ENCODE measurements at places on chromosomes 13 and 19.

DNA sequence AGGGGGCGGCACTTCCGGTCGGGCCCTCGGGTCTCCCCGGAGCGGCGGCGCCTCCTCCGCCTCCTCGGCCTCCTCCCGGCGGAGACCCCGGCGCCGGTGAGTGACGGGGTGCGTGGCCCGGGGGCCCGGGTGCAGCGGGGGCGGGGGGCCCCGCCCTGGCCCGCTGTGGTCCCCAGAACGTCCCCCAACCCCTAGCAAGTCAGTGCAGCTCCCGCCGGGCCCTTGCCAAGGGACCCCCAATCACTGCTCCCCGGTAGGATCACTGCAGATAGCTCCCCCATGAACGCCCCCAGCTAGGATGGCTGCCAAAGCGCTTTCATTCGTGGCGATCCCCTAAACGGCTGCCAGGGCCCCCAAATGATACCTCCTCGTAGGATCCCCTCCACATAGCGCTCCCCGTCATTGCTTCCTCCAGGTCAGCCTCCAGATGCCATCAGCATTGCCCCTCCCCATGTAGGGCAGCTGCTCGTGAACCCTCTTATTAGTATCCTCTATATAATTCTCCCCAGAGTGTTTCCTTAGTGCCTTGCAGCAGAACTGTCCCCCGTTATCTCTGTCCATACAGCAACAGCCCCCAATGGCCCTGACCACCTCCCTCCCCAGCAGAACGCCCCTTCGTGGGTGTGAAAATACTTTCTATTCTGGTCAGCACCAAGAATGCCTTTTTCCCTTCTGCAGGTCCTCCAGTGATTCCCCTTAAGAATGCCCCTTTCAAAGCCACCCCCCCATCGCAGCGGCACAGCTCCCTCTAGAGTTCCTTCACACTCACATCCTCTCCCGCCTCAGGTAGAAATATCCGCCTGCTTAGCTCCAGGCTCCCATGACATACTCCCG, at the start of gene ZNF865:
TSS of gene ZNF865 (plus strand) at position 11 of the 834 bp plus-strand sequence. CDS start 7,972 bp downstream, outside the sequence.
- DNase-seq, result peak; percentile 15

- no peak for DNase-seq
These were observed 14.0 kb downstream of the SBNO2 start for GRCh38 chr19:1159864-1160595.

- no peak for DNase-seq
These were observed 82.7 kb downstream of the FOXO1 start for GRCh38 chr13:40583738-40584137.

DNA sequence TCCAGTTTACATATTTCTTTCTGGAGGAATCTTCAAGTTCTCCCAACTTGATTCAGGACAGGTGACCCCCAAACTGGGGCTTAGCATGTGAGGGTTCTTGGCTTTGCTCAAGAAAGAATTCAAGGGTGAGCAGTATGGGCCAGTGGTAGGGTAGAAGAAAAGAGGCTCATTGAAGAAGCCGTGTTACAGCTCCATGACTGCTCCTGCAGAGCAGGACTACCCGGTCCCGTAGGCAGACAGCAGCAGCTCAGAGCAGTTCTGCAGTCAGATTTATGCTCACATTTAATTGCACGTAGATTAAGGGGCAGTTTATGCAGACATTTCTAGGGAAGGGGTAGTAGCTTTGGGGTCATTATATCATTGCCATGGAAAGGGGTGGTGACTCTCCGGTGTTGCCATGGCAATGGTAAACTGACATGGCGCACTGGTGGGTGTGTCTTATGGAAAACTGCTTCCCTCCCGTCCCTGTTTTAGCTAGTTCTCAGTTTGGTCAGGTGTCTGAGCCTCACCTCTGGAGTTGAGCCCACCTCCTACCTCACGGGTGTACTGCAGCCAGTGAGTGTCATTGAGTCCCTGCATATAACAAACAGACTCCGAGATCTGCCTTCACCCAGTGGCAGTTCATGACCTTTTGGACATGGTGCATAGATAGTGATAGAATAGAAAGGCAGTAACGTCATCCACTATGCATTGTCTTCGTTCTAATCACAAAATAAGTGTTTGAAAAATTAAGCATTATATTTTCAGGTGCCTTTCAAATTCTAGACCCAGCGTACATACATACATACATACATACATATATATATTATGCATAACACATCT, 16.0 kb upstream of the ZNF792 start:
- DNase-seq, result no peak

DNA sequence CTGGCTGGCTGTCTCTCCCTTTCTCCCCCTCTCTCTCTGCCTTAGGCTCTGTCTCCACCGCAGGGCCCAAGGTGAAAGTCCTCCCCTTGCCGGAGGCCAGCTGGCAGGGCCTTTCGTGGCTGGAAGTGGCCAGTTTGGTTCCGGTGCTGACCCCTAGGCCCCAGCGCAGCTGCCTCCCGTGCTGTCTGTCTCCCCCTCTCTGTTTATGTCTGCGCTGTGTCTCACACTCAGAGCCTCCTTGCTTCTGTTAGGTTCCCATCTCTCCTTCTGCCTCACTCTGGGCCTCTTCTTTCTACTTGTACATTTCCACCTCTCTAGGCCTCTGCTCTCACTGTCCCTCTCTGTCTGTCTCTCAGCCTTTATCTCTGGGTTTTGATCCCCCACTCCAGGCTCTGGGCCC, 13.1 kb downstream of the CCDC97 start:
- no peak for DNase-seq

- no peak for DNase-seq
These were observed 69.8 kb upstream of the SCEL start for GRCh38 chr13:77465603-77466195.

DNA sequence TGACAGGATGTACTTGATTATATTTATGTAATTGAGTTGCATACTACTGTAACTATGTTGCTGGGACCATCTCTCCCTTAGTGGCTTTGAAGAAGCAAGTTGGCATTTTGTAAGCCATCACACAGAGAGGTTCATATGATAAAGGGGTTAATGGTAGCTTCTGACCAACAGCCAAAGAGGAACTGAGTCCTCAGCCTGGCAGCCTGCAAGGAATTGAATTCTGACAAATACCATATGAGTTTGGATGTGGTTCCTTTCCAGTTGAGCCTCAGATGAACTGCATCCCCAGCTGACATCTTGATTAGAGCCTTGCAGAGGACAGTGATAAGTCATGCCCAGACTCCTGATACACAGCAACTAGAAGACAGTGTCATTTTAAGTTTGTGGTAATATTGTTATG, 8.6 kb upstream of the MYCBP2 start:
- DNase-seq, result no peak

- no peak for DNase-seq
These were observed 35.1 kb upstream of the ZNF808 start for GRCh38 chr19:52492201-52492993.

GRCh38 chr13:46866150-46866549, 30.7 kb downstream of the HTR2A start:
- no peak for DNase-seq

DNA sequence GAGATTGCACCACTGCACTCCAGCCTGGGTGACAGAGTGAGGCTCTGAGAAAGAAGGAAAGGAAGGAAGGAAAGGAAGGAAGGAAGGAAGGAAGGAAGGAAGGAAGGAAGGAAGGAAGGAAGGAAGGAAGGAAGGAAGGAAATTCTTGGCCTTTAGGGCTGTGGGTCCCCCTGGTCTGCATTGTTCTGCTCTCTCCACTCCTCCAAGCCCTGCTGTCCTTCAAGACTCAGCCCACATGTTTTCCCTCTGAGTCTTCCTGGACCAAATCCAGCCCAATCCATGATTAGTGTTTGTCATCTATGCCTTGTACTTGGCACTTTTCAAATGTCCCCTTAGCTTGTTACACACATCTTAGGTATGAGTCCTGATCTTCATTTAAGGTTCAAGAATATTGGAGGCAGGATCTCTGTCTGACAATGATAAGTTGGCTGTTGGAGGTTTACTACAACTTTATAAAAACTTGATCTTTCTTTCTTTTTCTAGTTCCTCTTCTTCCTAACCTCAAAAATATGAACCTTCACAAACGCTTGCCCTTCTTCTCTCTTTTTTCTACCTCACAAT, 48.8 kb upstream of the INTS6 start:
- DNase-seq, result no peak

DNA sequence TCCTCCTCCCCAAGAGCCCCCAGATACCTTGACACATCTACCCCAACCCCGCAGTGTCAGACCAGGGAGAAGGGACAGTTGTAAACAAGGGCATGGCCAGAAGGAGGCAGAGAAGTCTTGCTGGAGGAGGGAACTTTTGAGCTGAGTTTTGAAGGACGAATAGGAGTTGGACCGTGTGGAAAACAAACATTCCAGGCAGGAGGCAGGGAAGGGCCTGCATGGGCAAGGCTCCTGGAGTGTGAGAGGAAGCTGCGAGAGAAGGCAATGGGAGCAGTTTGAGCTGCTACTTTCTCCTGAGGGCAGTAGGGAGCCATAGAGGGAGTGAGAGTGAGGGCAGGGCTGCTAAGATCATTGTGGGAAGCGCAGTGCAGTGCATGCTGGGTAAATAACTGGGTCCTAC, 23.3 kb downstream of the IL12RB1 start:
- no peak for DNase-seq

DNA sequence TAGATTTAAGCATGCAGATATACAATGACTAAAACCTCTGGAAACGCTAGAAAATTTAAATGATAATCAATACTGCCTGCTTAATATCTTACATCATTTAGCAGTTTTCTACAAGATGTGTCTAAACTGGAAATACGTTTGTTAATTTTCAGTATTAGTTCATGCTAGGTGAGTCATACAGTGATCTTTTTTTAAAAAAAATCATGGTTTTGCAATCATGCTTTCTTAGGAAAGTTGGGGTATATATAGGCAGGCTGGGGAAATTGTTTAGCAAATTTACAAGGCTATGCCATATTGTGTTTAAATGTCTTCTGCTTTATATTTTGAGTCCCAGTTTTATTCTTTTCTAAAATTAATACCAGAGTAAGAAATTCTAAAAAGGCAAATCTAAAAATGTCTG, 245.4 kb upstream of the SPRY2 start:
- no peak for DNase-seq

DNA sequence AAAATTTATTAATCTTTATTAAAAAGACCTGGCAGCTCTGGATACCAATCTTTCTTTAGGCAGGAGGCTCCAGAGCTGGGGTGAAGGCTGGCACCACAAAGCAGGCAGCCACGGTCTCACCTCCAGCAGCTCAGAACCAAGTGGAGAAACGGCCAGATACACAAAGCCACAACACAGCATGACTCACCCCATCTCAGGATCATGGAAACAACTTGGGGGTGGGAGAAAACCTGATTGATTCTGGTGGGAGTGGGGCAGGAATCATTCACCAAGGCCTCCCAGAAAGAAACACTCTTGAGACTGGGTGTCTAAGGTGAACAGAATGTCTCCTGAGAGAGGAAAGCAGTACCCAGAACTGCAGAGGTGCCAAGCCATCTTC, 64.2 kb downstream of the CRYL1 start:
- DNase-seq, result no peak

GRCh38 chr13:28854657-28855056, 34.5 kb downstream of the MTUS2 start:
- no peak for DNase-seq

GRCh38 chr19:47445527-47445926, 26.2 kb downstream of the SLC8A2 start:
- DNase-seq, result no peak

- peak; percentile 56 for DNase-seq
These were observed 17.9 kb upstream of the CSNK1A1L start for GRCh38 chr13:37123337-37123736.

DNA sequence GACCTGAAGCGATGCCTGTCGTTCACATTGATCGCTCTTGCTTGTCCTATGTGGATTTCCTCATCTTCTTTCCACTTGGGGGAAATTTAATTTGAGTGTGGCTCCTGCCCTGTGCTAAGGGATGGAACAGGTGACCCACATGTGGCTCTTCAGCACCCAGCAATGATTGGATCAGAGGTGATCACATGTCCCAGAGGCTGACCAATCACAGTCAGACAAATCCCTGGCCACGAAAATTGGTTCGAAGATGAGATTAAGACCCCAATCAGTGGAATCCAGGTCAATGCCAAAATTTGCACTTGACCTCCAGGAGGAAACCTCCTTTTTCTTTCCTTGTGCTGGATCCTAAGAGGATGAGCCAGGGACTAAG, 23.7 kb downstream of the AMER2 start:
- no peak for DNase-seq

DNA sequence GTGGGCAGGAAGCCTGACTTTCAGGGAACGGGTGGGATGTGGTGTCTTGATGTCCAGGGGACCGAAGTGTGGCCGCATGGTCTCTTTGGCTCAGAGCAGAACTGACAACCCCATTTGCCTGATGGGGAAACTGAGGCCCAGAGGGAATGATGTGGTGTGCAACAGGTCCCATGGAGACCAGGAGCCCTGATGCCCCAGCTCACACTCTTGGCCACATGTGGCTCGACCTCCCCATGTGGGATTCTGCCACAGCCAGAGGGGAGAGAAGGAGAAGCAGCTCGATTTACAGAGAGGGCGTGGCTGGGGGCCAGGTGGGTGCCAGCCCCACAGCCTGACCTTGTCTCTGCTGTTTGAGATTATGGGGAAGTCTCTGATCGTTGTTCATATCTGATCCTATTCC, 128.1 kb downstream of the TEX29 start:
- no peak for DNase-seq

- no peak for DNase-seq
These were observed 7.3 kb upstream of the HOOK2 start for GRCh38 chr19:12782424-12783290.

GRCh38 chr13:112986946-112987681, 18.1 kb downstream of the MCF2L start:
- DNase-seq, result no peak

- DNase-seq, result no peak
These were observed 43.4 kb upstream of the XPO4 start for GRCh38 chr13:20945952-20946383.

DNA sequence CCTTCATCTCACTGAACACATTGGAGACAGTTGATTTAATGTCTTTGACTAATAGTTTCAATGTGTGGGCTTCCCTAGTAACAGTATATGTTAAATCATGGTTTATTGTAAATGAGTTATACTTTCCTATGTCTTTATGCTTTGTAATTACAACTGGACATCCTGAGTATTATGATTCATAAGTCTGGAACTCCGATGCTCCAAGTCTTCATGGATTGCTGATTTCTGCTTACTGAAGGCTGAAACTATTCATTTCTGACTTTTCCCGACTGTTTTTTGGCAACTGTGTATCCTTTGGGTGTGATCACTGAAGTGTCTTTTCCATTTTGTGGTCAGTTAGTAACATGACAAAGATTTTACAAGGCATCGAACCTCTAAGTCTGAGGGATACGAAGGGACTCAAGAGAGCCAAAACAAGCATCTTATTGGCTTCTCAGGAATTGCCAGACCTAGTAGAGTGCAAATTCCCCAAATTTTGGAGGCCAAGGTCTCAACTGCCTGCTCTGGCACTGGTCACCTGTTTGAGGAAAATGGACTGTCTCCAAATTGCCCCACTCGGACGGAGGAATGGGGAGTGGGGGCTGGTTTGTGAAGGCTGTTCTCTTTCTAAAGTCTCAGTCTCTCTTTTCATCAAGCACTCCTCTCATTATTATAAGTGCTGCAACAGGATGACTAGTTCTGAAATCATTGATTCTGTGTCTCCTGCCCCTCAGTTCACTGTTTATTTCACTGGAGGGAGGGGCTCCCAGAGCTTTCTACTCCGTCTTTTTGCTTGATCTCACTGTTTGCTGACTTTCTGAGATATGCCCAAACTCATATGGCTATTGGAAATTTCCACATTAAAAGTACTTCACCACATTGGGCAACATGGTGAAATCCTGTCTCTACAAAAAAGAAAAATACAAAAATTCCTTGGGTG, 20.2 kb upstream of the CD70 start:
- DNase-seq, result no peak

Data from NCI-H187 treated with DMSO at 0.1 percent for 48 hours (cell line).